ENCODE measurements at places on chromosomes 13 and 19.

DNA sequence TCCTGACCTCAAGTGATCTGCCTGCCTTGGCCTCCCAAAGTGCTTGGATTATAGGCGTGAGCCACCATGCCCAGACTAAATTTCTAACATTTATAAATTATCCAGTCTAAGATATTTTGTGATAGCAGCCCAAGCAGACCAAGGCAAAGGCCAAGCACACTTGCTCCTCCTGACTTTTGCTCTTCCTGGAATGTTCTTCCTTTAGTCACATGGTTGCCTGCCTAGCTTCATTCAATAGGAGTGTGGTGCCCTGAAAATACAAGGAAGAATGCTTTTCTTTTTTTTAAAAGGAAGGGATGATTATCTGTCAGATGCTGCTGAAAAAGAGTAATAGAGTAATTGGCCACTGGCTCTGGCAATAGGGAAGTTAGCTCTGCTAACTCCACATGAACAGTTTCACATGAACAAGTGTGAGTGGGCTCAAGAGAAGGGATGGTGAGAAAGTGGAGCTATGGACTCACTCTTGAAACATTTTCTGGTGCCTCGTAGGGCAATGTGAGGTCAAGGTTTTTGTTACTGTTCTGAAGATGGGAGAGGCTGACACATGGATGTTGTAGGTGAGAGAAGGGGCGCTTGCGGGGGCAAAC is 47.1 kb downstream of the USPL1 start:
- no peak for DNase-seq

DNA sequence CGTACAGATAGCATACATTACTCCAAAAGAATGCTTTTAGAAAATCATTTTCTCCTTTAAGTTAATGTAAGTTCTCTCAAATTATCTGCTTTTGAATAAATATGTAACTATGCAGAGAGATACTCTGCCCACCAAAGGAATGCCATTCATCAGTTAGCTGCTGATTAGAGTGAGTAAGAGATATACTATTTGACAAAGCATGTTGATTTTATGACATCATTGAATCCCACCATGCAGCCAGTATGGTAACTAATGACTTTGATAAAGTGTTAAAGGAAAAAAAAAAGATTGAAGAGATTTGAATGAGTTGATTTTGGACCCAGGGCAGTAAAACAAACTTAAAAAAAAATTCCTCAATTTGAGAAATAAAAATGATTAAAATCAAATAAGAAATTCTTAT is 521.5 kb downstream of the SLITRK6 start:
- DNase-seq: peak; percentile 74

DNA sequence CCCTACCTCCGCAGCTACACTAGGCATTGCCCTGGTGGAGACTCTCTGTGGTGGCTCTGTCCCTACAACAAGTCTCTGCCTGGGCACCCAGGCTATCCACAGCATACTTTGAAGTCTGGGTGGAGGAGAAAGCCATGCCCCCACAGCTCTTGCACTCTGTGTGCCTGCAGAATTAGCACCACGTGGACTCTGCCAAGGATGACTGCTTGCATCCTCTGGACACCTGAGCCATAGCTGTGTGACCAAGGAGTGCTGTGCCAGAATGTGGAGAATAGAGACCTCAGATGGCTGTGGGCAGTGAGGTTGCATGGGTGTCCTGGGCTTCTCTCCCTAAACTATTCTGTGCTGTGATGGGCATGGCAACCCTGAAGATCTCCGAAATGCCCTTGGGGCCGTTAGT is 21.2 kb upstream of the MCF2L start:
- no peak for DNase-seq

- no peak for DNase-seq
Measured at GRCh38 chr13:106455190-106455589, 80.3 kb downstream of the EFNB2 start.
